Stimulated activated CD4-positive, alpha-beta T cell treated with anti-CD3 and anti-CD28 coated beads, Interleukin-1b, Interleukin-23, amount 100 ng/mL, for 24 hours (primary cell): ENCODE measurements at places on chromosomes 2 and 18.

GRCh38 chr18:13414521-13414920, 196.0 kb downstream of the LDLRAD4 start:
- no peak for DNase-seq

DNA sequence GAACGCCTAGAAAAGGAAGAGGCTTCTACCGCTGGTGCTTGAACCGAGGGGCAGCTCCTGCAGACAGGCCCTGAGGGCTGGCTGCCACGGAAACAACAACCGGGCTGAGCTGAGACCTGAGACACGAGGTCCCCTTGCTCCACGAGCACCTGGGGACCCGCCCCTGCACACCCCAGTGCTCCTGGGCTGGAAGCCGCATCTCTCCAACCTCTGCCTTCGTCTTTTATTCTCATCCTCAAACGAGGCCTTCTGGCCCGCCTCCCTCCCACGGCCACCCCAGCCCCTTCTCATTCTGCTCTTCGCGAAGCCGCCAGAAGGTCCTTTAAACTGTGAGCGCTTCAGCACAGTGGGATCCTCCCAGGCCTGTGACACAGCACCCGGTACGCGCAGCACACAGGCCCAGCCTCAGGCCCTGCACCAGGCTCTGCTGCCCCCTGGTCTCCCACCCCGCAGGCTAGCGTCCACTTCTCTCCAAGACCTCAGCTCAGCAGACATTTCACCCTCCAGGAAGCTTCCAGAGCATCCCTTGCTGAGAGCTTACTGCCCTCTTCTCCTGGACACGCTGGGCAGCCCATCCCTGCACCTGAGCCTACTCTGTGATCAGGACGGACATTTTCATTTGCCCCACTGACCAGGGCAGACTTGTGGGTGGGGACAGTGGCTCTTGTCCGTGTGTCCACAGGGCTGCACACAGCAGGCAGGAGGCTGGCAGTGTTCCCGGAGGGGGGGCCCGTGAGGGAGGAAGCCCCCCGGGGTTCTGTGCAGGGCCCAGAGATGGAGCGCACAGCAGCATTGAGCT, 149.7 kb downstream of the PXDN start:
- no peak for DNase-seq

DNA sequence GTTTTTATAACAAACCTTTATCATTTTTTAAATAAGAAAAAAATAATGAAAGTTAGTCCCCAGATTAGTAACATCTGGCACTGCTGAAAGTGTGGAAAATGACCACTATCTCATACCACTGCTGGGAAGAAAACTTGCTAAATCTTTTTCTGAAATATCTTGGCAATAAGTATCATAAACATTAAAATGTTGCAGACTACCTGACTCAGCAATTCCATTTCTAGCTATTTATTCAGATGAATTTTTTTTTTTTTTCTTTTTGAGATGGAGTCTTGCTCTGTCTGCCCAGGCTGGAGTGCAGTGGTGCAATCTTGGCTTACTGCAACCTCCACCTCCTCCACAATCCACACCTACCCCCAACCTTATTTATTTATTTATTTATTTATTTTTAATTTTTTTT, 35.3 kb upstream of the SOS1 start:
- DNase-seq = no peak

- peak; percentile 20 for DNase-seq
Observed at GRCh38 chr18:24019641-24020331, 5.2 kb downstream of the TTC39C start.

GRCh38 chr18:22841840-22842239, 91.3 kb upstream of the RBBP8 start:
- no peak for DNase-seq

GRCh38 chr18:58336605-58337004, 292.3 kb downstream of the ALPK2 start:
- no peak for DNase-seq

GRCh38 chr2:44429034-44429433, 67.3 kb downstream of the CAMKMT start:
- DNase-seq = no peak

DNA sequence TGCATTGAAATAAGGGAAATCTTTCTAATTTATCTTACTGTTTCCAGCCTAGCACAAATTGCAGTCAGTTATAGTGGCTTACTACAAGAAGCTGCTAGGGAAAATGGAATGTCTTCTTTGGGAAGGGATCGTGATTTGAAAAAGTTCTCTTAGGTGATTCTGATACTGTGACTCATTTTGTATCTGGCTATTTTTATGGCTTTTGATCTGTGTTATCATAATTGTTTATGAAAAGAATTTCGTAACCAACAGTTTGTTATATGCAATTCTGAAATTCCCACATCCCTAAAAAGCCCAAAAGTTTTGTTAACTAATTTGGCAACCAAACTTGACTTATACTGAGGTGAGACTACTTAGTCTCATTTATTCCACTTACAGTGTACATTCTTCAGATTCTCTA, 12.4 kb downstream of the PTPN4 start:
- no peak for DNase-seq

- no peak for DNase-seq
Observed at GRCh38 chr18:76408480-76409067, 86.5 kb downstream of the ZNF516 start.

GRCh38 chr2:73279852-73280251, 4.4 kb downstream of the FBXO41 start:
- no peak for DNase-seq

DNA sequence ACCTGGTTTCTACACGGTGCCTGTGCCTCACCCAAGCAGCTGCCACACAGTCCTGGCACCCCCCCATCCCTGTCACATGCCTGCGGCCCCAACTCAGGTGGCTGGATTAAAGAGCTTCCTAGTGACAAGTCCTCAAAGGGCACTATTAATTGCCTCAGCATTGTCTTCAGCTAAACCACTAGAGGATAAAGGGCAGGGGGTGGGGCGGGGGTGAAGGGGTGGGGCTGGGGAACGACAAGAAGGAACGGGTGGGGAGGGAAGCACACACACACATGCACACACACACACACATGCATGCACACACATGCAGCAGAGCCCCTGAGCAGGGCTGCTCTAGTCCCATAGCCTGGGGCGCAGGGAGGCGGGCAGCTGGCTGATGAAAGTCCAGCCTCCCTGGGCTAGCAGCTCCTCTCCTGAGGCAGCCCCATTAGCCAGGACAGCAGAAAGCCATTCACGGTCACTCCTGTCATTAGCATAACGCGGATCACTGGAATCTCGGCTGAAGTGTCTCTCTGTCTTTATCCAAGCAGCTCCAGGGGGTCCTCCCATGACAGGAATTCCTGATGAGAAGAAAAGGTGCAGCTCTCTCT, 7.4 kb upstream of the TEX261 start:
- no peak for DNase-seq

DNA sequence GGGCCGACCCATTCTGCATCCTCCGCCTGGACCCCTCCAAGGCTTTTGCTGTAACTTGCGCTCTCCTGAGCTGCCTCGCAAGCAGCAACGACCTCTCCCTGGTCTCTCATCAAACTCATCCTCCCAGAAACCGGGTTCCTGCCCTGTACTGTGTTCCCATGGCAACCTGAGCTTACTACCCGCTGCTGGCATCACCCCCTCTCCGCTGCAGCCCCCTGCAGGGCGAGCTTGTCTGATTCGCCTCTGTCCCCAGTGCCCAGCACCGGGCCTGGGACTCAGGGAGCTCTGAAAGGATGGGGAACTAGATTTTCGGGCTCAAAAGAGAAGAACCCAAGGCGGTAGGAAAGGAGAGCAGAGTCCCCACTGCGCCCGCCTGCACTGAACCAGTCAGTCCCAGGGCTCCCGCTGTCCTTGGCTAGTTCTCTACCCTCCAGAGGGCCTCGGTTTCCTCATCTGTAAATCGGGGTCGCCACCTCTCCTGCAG, 463 bp downstream of the HS1BP3 start:
- DNase-seq = no peak

- DNase-seq = no peak
Observed at GRCh38 chr18:47404845-47405244, 153.4 kb upstream of the SKOR2 start.

GRCh38 chr2:64799592-64800252, 146.0 kb upstream of the SERTAD2 start:
- DNase-seq = no peak

DNA sequence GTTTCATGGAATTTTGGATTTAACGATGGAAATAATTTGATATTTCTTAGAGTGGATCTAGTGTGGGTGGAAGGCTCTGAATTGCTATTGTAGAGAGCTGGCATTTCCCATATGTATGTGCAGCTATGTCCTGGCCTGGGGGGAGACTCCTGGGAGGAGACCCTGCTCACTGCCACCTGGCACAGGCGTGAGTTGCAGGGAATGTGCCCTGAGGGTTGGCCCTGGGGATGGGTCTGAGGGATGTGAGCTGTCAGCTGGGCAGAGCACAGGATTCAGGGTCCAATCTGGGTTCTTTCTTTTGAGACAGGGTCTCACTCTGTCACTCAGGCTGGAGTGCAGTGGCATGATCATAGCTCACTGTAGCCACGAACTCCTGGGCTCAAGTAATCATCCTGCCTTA, 120.2 kb downstream of the CLIP4 start:
- DNase-seq = no peak

DNA sequence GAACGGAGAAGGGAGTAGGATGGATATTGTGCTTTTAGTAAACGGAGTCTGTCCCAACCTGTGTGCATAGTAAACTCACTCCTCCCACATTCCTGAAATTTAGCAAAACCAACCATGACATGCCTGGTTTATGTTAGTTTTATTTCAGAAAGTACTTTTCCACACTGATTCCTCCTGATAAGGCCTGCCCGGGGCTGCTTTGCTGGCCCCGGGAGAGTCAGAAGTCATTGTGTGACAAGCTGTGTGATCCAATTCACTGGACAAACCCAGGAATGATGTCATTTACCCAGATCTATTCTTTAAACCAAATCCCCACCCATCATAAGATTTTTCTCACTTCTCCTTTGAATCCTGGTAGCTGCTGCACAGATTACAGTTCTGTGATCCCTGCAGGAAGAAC, 109.0 kb downstream of the SETBP1 start:
- no peak for DNase-seq

DNA sequence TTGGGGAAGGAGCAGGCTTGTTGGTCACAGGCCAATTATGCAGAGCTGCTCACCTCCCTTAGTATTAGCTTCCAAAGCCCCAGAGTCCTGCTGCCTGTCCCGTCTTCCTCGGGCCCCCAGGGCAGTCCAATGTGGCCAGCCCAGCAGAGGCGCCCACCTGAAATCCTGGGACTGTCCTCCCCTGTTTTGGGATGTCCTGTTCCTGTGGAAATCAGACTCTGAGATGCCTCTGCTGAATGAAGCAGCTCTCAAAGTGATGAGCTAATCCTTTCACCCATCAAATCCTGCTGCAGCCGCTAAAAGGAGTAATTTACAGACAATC, 105.3 kb downstream of the CABLES1 start:
- DNase-seq = no peak

- peak; percentile 61 for DNase-seq
Observed at GRCh38 chr2:3223080-3223923, 154.3 kb downstream of the EIPR1 start.

GRCh38 chr2:84999553-84999955, 28.6 kb downstream of the KCMF1 start:
- no peak for DNase-seq

- DNase-seq = no peak
Observed at GRCh38 chr18:25055076-25055475, 296.9 kb downstream of the ZNF521 start.

DNA sequence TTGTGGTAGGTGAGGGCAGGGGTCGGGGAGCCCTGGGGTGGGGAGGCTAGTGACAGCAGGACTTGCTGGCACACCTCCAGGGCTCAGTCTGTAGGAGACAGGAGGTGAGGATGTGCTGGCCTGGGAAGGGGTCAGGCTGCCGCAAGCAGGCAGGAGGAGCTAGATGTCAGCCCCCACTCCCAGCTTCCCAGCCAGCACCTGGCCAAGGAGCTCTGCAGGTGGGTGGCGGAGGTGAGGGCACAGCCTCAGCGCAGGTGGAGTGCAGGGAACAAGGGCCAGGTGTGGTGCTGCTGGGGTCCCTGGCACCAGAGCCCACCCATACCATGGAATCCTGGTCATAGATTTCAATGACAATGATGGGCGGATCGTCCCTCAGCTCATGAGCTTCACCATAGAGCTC, 2.9 kb downstream of the OTOF start:
- DNase-seq = no peak

GRCh38 chr18:10376731-10377130, 77.7 kb upstream of the APCDD1 start:
- DNase-seq = no peak

GRCh38 chr2:157420771-157421323, 23.0 kb downstream of the CYTIP start:
- DNase-seq = no peak

DNA sequence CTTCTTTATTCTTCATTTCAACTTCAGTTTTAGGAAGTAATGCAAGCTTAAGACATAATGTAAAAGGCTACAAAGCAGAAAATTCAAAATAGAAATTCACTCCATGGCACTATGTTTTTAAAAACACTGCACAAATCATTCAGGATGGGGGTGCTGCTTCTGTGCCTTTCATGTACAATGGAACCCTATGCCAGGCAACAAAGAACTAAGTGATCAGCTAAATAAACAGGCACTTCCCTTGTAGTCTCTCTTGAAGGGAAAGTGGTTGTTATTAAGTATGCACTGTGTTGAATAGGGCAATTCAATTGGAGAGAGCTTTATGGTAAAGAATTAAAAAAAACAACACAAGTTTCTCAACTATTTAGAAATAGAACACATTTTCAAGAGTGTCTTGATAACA, 10.9 kb upstream of the ERBB4 start:
- DNase-seq = no peak

GRCh38 chr18:23057096-23057495, 78.2 kb upstream of the CABLES1 start:
- DNase-seq = no peak

GRCh38 chr2:79971807-79972206, 332.7 kb downstream of the LRRTM1 start:
- no peak for DNase-seq

DNA sequence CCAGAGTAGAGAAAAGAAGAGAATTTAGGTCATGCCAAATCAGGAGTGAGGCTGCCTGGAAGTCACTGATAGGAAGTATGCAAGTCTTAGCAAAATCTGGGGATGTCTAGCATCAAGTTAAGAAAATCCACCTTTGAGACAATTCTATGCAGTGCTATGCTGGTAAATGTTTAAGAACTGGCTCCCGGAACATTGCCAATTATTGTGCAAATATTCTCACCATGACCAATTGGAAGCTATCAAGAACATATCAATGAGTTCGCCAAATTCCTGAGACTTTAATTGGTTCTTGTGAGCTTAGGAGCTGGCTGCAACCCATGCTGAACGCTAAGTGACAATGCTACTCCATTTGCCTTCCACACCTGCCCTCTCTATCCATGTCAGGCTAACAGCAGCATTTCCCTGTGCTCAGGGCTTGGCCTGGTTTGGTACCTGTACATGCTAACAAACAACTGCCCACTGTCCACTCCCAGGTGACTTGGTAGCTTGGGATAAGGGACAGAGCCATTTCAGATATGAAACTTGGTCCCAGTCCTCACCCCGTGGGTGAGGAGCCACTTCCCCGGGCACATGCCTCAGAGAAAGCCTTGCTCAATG, 172.9 kb upstream of the KLHL29 start:
- DNase-seq = no peak
